SIG-M5 (cell line): ENCODE measurements at places on chromosomes 16 and 17.

DNA sequence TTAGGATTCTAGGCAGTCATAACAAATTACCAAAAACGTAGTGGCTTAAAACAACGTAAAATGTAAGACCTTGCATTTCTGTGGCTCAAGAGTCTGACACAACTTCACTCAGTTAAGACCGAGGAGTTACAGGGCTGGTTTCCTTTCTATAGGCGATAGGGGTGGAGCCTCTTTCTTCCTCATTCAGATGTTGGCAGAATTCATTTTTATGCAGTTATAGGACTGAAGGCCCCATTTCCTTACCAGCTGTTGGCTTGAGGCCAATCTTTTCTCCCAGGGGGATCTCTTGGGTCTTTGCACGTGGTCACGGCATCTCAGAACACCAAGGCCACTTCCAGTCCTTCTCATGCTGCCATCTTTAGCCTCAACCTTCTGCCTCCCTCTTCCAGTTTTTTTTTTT, 145.2 kb downstream of the KCNJ2 start:
- DNase-seq, result no peak

DNA sequence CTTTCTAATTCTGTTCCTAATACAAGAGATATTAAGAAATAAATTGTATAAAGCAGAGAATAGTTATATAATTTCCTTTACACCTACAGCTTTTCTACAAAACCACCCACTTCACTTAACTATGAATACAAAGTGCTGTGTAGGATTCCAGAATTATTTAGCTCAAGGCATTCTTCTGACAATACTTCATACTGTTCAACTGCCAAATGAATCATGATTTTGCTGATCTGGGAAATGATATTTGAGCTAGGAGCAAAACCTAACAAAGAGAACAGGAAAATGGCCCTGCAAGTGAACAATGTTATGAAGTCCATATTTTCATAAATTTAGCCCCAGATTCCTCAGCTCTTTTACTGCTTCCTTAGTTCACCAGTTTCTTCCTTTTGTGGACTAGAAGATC, 12.9 kb downstream of the BBS2 start:
- no peak for DNase-seq

GRCh38 chr16:85002608-85003007, 8.7 kb downstream of the ZDHHC7 start:
- DNase-seq, result no peak

DNA sequence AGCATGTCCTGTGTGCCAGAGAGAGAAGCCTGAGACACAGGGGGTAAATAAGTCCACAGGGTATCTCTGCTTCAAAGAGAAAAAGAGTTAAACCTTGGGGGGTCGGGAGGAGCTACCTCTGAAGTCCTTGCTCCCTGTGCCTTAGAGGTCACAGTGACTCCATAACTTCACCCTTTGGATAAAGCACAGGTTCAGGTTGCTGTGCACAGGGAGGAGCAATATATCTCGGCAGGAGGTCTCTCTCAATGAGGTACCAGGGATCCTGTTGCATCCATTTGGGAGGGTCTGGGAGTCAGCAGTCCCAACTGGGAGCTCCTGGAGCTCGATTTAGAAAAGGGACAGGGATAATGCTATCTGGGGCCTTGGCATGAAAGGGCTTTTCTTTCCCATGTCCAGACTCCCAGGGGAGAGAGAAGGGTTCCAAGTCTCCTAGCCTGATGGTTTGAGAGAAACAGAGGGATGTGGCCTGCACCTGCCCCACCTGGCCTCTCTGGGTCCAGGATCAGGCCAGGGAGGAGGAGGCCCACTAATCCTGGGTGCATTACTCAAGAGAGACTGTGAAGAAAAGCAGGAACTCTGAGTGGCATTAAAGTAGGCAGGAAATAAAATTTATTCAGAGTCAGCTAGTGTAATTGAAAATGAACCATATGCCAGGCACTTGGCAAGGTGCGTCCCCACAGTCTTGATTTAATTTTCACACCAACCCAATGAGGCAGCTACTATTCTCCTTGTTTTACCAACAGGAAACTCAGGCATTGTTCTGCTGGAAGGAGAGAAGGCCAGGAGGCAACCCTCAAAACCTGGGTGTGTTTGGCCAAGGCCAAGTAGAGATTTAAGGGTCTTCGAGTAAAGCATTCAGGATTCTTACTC, 40.7 kb downstream of the CUEDC1 start:
- DNase-seq, result no peak

- no peak for DNase-seq
Observed at GRCh38 chr17:73592501-73592961, 51.7 kb downstream of the SDK2 start.

DNA sequence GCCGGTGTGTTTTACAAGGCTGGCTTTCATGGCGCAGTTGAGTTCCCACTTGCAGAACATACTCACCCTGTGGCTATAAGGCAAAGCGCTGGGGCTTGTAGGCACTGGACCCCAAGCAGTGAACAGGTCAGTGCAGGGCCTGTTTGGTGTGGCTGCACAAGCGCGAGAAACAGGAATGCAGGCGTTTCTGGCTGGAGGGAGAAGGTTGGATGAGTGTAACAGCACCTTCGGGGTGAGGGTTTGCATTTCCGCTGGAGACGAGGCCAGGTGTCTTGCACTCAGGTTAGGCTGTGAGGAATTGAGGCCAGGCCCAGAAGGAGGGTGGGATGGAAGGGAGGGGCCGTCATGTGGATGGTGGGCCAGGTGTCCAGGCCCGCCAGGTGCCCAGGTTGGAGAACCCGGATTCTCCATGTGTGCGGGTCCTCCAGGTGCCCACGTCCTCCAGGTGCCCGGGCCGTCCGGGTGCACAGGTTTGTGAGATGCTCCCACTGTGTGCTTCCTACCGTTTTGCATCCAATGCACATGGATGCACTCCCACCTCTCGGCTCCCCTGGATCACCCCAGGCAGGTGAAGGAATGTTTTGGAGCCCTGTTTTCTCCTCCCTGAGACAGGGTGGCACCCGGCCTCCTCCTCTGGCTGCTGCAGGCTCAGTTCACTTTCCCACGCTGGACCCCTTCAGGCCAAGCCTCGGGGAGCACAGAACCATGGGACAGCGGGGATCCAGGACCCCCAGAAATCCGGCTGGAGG, 46.0 kb downstream of the SLC7A5 start:
- DNase-seq, result no peak

GRCh38 chr16:56266641-56267607, 75.6 kb downstream of the GNAO1 start:
- no peak for DNase-seq

DNA sequence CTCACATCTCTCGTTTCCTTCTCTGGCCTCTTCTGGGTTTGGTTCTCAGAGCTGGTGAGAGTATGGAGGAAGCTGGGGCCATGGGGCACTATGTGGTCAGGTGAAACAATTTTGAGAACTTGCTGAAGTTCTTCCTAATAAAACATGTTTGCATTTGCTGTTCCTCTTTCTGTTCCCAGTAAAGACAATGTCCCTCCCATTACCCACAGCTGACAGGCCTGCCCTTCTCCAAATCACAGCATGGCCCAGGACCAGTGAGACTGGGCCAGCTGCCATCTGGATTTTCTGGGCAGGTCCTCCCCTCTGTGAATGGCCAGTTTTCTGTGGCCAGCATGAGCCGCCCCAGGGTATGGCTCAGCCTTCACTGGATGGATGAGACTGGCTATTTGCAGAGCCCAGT, at the start of gene CD300H:
Gene CD300H (minus strand): TSS at position 113 of the 400 bp plus-strand sequence.
- no peak for DNase-seq

DNA sequence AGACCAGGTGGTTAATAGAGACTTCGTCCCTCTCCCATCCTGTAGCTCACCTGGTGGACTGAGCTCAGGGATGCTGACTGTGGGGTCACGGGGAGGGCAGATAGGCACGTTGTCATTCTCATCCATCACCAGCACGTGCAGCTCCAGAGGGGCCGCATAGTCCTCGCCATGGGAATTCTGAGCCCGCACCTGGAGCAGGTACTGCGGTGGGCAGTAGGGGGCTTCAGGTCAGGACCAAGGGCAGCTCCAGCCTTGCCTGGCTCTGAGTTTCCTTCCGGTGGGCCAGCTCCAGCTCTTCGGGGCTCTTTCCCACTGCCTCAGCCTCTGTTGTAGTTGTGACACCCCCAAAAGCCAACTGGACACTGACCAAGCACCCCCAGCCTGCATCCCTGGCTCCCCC, 5.6 kb downstream of the CDH16 start:
- no peak for DNase-seq

DNA sequence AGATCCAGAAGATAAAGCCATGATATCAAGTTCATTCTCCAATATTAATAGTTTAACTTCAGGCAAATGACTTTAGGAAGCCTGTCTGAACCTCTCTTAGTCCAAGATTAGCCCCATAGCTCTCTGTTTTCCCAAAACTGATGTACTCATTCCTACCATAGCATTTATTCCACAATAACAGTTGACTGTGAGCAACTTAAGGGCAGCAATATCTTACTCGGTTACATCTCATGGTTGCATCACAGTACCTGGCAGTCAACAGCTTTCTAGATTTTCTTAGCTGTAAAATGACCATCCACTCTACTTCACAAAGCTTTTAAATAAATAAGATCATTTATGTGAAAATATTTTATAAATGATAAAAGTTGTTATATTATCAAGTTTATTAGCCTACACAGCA, 58.2 kb upstream of the STAC2 start:
- no peak for DNase-seq

DNA sequence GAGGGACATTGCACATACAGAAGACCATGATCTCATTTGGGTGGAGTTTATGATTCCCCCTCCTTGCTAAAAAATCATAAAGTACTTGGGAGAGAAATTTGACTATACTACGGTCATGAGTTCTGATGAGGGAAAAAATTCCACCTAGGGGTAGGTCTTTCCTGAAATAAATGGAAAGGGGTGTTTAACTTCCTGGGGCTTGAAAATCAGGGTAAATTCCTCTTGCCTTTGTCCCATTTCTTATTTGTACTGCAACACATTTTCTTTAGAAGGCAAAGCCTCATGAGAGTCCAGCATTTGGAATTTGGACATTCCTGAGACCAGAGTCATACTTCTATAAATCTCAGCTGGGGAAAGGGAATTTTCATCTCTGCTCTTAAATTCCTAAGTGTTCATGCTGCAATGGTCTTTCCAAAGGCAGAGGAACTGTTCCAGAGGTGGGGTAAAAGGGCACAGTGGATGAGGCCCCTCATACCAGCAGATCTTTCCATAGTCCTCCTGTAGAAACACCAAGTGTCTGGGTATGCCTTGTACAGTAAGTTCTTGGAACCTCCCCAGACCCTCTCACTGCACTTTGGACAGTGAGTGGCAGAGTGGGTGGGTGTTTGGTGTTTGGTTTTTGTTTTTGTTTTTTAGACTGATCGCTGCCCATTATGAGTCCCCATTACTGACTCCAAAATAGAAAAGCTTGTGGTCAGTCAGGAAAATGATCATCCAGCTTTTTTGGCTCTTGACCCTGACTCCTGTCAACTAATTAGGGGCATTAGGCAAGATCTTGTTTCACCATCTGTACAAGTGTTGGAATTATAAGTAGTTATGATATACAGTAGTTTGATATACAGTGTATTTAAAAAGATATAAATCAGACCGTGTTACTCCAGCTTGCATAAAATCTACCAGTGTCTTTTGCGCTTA, 6.0 kb downstream of the LYRM1 start:
- DNase-seq, result no peak

DNA sequence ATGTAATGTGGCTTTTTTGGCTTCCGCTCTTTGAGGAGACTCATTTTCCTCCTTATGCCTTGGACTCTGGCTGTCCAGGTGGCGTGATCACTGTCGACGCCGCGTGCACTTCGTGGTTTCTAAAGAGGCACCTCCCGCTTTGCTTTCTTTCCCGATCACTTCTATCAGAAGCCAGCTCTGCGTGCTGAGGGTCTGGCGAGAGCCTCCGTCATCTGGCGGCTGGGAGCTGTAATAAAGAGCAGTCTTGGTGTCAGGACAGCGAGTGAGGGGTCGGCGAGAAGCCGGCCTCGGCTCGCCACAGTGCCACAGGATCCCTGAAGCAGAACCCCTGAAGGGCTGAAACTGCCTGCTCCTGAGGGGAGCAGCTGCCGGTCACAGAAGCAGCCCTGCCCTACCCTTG, 7.4 kb downstream of the ZNF750 start:
- no peak for DNase-seq

DNA sequence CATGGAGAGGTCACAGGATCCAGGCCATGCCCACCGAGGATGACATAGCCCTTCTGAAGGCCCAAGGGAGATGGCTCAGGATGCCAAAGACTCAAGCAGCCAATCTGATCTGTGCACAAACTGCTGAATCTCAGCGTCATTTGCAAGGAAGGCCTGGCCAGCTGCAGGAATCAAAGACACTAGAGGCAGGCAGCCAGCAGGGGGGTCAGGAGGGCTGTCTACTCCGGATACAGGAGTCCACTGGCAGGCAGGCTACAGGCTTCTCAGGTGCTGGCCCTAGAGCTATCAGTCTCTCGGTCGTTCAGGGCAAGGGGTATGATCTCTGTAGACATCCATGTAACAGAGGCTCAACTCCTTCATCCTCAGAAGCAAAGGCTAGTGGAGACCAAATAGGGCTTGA, 1735.3 kb downstream of the TP53TG3F start:
- no peak for DNase-seq

DNA sequence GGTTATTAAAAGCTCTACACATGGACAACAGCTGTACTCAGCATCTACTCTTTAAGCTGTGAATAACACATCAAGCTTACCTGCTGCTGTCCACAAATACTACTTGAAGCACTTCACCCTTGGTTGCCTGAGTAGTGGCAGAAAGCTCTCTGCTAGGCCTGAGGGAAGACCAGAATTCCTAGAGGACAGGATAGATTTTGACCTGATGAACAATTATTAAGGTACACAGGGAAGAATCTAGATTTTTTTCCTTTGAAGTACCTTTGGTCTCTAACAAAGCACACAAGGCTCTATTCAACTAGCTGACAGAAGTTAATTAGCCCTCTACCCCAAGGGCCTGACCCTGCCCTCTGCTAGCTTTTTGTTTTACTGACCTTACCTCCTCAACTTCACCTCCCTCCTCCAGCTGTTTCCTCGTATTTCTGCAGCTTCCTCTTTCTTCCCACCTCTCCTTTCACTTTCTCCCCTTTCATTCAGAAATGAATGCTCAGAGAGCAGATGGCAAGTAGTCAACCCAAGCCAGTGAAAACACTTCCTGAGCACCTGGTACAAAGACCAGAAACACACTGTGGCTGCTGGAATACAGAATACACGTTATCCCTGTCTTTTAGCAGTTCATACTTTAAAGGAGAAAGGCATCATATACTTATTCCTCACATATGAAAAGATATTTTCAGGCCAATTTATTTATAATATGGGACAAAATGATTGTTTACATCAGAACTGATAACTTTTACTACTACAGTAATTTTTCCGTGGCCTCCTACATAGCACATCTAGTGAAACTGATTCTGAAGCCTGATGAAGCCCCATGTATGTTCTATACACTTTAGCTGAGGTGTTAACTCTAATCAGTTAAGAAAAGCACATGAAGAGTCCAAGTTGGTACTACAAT, 5.7 kb upstream of the VEZF1 start:
- no peak for DNase-seq

GRCh38 chr17:71229070-71229469, 891.8 kb upstream of the SOX9 start:
- DNase-seq, result no peak

GRCh38 chr17:22268214-22268911, 576.0 kb downstream of the KCNJ18 start:
- DNase-seq, result no peak

GRCh38 chr16:62036101-62036801, at the start of gene CDH8:
Gene CDH8, minus strand, starts transcription at chr16:62036438. Its CDS starts 15,035 bp downstream, at chr16:62021403.
- DNase-seq, result no peak
